Fibroblast of skin of right quadriceps (primary cell): ENCODE measurements at places on chromosomes 7 and 10.
A peak's percentile ranks its signal among the peaks of the same experiment; 100 is the strongest.

DNA sequence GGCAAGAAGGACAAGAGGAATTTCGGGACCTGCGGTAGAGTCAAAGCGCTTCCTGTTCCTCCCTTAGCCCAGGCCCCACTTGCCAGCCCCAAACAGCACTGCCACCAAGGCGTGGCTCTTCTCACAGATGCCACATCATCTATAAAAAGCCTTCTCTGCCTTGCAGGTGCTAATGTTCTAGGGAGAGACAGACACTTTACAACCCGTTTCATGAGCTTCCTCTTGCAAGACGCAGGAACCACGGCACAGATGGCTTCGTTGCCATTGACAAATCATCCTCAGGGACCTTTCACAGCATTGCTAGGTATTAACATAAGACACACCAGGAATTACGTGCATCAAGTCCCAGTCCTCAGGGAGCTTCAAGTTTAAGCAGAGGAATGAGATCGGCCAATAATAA is 180.9 kb downstream of the JCAD start:
- DNase-seq, result no peak

DNA sequence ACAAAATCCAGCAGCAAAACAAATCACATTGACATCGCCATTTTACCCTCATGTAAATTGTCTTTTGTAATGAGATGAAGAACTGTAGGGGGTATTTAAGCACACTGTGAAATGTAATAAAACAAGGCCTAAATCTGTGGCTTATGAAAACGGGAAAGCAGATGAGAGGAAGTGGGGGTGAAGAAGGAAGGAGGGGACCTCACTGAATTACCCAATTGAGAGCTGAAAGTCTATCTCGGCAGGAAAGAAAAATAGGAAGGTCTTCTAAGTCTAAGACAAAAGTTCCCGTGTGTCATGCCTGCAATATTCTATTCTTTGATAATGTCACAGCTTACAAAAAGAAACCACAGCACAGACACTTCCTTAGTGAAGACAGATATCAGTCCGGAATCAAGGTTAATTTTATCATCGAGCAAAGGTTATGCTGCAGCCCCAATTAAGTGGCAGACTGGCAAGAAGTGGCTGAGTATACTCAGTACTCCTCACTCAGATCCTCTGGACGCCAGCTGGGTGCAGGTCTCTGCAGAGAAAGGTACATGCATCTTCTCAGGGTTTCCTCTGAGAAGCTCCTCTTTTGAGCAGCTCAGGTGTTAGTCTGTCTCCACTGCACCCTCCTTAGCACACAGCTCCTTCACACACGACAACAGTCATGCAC is 239.7 kb downstream of the FANK1 start:
- DNase-seq, result no peak

GRCh38 chr10:109358325-109358724 is 565.0 kb downstream of the XPNPEP1 start:
- no peak for DNase-seq

DNA sequence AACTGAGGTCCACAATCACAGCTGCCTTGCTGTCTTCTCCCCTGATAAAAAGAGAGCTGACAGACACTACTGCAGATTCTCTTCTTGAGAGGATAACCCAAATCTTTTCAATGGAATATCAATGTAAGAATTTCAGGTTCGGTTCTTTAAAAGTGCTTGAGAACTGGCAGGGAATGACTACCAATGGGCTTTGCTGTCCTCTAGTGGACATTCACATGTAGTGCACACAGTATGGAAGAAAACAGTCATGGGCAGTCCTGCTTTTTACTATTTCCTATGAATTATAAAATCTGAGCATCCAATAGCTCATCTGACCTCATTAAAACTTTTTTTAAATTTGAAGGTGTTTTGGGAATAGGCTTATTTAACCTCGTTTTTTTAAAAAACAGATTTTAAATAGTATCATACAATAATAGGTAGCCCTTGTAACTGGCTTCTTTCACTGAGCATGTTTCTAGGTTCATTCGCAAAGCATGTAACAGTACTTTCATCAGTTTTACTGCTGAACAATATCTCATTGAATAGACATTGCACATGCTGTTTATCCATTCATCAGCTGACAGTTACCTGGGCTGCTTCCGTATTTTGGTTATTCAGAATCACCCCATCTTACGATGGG is 18.3 kb downstream of the FZD9 start:
- DNase-seq, result peak; percentile 40

DNA sequence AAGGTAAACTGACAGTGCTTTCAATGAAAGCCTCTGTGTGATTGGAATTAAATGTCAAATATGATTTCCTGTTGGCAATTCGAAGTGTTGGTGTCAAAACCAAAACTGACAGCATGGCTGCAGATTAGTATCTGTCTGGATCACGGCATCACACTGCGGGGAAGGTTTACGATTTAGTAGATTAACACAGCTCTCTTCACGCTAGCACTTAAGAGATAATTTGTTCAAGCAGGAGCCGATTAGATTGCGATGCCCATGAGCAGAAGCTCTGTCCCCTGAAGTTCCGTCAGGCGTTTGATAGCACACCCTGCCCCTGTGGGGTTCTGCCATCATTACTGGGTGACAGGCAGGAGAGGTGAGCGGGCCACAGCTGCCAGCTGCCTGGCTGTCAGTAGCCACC is 279.5 kb upstream of the AUTS2 start:
- no peak for DNase-seq

DNA sequence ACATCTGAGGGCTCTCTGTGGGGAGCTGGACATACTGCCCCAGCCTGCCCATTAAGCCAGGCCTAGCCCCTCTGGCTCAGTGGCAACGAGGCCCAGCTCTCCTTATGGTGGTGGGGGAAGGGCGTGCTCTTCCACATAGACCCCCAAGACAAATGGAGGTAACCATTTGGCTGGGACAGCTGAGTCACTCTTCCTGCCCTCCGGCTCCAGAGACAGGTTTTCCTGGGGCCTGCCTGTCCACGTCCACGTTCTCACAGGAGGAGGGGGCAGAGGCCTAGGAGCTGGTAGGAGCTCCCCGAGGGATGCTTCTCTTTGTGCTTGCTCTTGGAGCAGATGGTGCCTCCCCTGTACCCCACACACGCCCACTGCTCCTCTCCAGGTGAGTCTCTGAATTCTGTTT is 33.5 kb downstream of the TSPAN15 start:
- no peak for DNase-seq

- peak; percentile 36 for DNase-seq
Measured at GRCh38 chr7:127905491-127906330, 125.5 kb downstream of the LRRC4 start.

GRCh38 chr7:27735165-27735564 is 4.8 kb upstream of the TAX1BP1 start:
- DNase-seq, result no peak

GRCh38 chr10:14024329-14025202 is 306.2 kb downstream of the FRMD4A start:
- no peak for DNase-seq

- peak; percentile 52 for DNase-seq
Measured at GRCh38 chr10:126101325-126101724, 205.0 kb downstream of the FANK1 start.

- no peak for DNase-seq
Measured at GRCh38 chr7:85840554-85840953, 653.7 kb upstream of the SEMA3D start.

DNA sequence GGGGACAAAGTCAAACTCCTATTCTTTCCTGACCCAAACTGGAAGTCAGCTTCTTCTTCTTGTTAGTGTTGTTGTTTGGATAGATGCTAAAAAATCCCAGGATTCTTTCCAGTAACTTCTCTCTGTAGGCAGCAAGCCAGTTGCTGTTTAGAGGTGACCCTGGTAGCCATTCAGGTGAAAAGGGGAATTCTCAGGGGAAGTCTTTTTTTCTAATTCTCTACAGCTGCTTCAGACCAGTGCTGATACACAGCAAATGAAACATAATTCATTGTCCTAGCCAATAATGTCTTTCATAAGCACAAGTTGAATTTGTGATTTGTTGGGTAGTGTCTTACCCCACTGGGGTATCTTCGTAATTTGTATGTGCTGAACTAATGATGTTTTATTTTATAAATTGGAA is 357.3 kb downstream of the BBS9 start:
- DNase-seq, result no peak

DNA sequence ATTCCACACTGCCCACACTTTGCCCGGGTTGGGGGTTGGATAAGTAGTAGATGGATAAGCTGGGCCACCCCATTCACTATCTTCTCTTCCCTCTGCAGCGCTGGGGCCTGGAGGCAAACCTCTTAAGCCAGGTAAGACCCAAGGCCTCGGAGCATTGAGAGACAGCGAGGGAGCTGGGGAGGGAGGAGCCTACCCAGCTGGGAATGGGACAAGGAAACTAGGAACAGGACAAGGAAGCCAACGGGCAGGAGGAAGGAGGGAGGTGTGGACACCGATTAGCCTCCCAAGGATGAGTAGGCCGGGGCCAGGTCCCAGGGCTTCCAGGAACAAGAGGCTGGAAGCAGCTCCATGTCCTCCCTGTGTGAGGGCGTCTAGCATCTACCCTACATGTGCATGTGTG is 9.6 kb downstream of the ELN start:
- DNase-seq, result no peak

DNA sequence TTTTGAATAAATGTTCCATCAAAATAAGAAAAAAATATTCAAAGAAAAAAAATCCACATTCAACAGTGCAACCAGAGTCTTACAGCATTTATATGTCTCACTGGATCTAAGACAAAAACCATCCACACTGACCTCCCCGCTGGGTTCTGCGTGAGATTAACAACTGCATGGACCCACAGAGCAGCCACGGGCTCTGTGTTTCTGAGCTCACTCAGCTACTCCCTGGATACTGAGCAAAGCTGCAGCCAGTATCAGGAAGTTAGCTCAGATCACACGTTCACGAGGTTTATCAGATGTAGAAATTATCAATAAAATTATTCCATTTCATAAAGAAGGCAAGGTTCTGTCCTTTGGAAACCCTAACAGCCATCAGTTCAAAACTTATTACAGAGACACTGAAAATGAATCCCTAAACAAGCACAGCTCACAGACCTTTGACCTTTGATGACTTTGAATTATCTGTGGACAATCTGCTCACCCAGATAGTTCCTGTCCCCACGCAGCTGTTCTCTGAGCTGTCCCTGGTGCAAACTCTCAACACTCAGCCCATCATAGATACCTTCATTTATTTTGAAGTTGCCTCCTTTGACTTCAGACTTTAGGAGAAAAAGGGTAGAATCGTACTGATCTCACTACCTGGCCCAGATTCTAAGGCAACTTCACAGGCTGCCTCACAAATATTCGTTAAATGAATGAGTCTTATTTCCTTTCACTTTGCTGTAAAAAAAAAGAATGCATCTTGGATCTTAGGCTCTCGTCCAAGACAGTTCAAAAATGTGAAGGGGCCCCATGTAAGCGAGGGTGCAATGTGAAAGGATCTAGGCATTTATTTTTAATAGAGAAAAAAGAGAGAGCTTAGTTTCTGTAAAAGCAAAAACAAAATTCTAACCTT is 67.7 kb upstream of the SVIL start:
- DNase-seq, result peak; percentile 22

GRCh38 chr7:102456327-102456726 is 8.3 kb downstream of the ALKBH4 start:
- DNase-seq, result peak; percentile 69

GRCh38 chr7:27999829-28000228 is 180.8 kb downstream of the JAZF1 start:
- DNase-seq, result no peak

DNA sequence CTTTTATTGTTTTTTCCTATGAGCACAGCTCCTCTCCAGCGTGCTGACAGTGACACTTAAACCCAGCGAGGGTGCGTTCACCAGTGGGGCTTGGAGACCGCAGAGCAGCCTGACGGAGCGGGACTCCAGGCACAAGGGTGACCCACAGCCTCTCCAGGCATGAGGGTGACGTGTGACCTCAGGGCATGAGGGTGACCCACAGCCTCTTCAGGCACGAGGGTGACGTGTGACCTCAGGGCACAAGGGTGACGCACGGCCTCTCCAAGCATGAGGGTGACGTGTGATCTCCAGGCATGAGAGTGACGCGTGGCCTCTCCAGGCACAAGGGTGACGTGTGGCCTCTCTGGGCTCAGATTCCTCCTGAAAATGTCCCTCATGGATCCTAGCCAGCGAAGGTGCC is 164.3 kb upstream of the TCERG1L start:
- DNase-seq, result no peak

DNA sequence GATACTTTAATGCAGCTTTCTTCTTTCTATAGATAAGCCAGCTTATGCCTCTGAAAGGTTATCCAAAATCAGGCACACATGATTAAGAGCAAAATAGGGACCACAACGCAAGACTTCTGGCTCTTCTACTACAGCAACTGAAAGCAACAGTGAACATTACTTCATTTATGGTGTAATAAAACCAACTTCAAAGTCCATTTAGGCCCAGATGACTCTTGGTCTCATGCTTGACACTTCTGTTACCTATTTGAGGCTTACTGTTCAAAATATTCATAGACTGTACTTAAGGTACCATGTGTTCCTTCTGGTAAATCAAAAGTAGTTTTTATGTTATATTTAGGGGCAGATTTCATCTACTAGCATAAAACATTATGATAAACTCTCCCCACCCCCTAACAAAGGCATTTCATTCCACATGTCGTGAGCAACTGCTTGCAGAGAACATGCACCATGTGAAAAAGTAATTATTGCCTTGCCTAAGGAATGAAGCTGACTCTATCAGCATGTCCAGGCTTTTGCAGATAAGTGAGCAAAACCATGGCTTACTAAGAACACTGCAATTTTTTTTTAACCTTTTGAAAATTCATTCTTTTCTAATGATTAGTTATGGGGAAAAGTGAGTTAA is 154.9 kb upstream of the ITGB1 start:
- DNase-seq, result peak; percentile 88

- peak; percentile 11 for DNase-seq
Measured at GRCh38 chr7:98753989-98754479, 115.8 kb downstream of the TMEM130 start.

- DNase-seq, result peak; percentile 99
Measured at GRCh38 chr10:4243651-4244050, 458.6 kb upstream of the KLF6 start.

DNA sequence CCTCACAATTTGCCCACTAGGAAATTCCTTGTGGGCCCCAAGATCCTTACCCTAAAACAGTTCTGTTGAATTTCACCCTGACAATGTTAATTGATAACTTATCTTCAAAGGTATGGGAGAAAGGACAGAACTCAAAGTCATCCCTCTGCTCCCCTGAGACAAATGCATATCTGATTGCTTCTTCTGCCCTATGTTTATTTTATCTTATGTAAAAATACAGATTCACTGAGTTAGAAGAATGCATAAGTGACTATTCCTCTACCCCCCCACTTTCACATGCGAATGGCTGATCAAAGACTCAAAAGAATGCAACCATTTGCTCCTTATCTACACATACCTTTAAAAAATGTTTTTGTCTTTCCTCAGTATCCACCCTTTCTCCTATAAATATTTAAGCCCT is 235.7 kb upstream of the SEMA3C start:
- no peak for DNase-seq

DNA sequence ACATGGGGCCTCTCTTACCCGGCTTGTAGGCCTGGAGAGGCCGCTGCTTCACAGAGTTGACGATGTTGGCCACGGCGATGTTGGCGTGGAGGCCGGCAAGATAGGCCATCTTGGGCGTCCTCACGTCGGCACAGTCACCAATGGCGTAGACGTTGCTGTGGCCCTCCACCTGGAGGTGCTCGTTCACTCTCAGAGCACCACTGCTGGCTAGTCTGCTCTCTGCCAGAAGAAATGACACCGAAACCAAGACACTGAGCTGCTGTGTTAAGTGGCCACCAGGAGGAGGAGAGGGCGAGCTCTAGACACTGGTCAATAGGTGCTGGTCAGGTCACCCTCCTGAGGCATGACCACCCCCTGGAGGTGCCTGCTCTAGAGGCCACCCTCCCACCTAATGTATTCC is 17.7 kb downstream of the AIFM2 start:
- DNase-seq, result no peak

GRCh38 chr10:22316286-22317075 is at the start of gene COMMD3:
Gene COMMD3 (plus strand): TSS chr10:22316388. CDS start chr10:22316418, 30 bp downstream.
- DNase-seq, result peak; percentile 87
